T-helper 9 cell (primary cell): ENCODE measurements at places on chromosomes 3 and 15.

DNA sequence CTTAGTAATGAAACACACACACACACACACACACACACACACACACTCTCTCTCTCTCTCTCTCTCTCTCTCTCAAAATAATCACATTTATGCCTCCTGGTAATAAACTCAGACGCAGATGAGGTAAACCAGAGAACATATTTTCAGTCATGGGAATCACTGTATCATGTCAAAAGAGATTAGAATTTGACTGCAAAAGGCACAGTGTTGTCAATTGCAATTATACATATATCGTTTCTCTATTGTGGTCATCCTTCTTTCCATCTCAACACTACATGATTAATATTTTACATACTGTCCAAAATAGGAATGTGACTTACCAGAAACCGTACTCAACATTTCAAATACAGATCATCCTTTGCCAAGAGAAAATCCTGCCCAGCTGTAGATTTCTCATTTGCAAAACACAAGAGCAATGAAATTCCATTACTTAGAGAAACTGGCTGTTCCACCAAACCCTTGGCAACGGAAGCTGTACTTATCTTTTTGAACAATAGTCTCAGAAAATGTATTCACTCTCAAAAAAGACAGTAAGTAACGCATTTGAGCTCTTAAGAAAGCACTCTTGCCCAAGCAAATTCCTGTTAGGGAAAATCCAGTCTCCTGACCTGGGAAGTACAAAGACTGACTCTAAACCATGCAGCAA lies 24.3 kb downstream of the PDZRN3 start:
- no peak for DNase-seq

- DNase-seq, result no peak
These were observed 8.6 kb downstream of the MAP3K13 start for GRCh38 chr3:185371306-185372074.

DNA sequence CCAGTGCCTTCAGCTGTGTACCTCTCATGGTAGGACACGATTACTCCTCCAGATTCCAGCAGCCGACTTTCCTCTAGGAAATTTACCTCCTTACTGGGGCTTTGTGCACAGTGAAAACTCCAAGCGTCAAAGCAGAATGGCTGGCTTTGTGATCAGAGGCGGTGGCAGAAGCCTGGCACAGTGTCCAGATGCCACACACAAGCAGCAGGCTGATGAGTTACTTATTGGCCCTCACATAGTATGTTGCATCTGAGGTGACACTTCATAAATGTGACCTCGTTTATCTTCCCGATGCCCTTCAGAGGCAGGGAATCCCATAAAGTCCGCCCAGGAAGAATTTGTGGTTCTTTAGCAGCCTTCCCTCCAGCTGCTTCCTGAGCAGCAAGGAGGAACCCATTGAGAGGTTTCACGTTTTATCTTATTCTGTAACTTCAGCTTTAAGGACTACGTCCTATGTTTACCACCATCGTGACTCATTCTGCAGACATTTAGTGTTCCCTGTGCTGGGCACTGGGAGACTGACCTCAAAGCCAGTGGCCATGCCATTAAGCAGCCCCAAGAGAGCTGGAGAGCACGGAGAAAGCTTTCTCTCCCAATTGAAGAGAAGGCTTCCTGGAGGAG lies 107.1 kb upstream of the C15orf61 start:
- DNase-seq, result no peak

- DNase-seq, result no peak
These were observed 33.0 kb downstream of the FILIP1L start for GRCh38 chr3:100081311-100081710.

GRCh38 chr3:32596909-32597369 lies 26.3 kb upstream of the DYNC1LI1 start:
- no peak for DNase-seq

DNA sequence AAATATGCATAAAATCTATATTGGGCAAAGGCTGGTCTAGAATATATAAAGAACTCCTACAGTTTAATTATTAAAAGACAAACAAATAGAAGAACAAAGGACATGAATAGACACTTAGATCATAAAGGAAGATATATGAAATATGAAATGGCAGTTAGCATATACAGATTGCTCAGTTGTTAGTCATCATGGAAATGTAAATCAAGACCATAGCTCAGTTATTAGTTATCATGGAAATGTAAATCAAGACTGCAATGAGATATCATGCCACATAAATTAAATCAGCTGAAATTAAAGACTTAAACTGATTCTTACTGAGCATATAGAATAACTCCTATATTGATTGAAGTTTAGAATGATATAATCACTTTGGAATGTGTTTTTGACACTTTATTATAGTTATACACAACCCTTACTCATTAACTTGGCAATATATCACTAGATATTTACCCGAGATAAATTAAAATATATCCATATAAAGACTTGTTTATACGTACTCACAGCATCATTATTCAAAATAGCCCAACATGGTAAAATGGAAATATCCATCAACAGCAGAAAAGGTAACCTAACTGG lies 45.2 kb upstream of the GOLGA8B start:
- no peak for DNase-seq

- DNase-seq, result no peak
These were observed 10.7 kb downstream of the LRTM1 start for GRCh38 chr3:54917174-54917573.

DNA sequence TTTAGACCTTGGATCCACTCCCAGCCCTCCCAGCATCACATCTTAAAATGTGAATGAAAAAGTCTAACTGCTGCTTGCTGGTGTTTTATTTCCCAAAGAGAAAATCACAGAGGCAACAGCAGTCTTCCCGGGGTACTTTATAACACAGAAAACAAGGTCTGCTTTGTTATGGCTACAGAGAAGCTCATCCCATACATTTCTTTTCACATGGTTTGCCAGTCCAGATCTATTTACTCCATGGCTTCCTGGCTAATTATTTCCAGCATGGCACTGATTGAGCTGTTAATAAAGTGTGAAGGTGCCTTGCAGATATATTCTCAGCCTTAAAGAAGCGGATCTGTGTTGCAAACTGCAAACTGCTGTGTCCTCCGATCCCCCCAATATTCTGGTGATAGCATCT lies 466.1 kb upstream of the CFAP20DC start:
- no peak for DNase-seq

- DNase-seq, result no peak
These were observed 193.1 kb downstream of the NR1D2 start for GRCh38 chr3:24137958-24138875.

DNA sequence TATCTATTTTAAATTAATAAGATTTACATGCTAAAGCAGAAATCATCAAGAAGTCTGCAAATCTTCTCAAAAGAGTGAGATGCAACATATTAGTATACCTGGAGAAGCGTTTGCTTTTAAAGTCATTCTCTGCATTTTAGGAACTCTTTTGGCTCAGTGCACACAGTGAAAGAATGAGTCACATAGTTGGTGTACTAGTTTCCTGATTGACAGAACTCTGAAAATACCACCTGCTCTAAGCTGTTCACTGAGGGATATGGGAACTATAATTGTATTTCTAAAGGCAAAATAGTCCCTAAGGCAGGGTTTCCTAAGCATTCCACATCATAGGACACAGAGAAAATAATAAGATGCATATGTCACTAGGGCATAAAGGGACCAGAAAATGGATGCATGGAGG lies 838.5 kb downstream of the DIPK2A start:
- no peak for DNase-seq

- DNase-seq, result peak; percentile 16
These were observed at the start of gene SPRED1 for GRCh38 chr15:38252481-38253350. Gene SPRED1, plus strand, starts transcription at chr15:38252836. Its CDS starts 350 bp downstream, at chr15:38253186.

DNA sequence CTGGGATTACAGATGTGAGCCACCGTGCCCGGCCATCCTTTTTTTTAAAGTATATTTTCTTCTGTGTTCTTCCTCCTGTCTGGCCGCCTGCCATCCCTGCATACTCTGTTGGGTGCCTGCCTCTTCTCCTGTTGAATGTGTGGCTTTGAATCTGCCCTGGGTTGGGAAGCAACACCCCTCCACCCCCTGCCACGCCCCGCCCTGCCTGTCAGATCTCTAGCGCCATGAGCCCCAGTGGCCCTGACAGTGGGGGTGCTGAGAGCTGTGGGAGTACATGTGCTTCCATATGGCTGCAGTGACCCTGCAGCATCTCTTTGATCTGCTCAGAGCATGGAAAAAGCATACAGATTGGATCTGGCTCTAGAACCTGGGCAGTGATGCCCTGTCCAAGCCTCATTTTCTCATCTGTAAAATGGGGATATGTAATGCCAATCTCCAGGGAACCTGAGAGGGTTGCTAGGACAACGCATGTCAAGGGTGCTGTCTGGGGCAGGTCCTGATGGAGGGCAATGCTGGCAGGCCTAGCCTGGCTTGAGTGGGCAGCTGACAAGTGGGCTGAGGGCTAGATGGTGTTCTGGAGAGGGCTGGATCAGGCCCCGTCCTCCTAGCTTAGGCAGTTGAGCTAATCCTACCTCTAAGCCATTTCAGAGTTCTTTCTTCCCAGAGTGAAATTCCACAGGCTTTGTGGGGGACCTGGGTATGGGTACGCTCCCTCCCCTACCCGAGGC lies 23.9 kb downstream of the CCDC13 start:
- DNase-seq, result no peak

DNA sequence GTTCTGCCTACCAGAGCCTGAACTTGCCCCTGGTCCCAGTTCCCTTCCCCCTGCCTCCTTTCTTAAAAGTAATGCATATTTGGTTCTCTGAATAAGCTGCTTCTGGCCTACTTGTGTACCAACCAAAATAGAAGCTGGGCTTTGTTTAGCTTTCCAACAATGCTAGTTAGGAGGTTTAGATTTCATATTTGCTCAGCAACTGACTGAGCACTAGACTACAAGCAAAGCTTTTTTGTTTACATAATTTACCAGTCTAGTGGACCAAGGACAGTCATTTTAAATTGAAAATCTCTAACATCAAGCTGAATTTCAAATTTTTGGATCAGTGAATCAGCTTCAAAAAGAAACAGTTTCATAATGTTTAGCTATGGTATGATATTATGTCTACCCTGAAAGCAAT lies 331.2 kb downstream of the ULK4 start:
- no peak for DNase-seq

DNA sequence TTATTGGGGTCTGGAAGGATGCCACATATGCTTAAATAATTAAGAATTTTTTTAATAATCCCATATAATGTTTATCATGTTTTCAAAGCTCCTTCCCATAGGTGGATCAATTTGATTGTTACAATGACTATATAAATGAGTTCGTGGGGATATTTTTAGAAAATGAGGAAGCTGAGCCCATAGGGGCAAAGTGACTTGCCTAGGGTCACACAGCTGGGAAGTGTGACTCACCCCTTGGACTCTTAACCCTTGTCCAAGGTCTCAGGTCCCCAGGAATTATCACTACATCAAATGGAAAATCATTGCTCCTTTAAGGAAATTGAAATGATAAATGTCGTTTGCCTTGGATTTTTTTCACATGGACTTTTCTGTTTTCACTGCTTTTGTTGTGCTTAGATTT lies 161.2 kb upstream of the RGMA start:
- DNase-seq, result no peak

DNA sequence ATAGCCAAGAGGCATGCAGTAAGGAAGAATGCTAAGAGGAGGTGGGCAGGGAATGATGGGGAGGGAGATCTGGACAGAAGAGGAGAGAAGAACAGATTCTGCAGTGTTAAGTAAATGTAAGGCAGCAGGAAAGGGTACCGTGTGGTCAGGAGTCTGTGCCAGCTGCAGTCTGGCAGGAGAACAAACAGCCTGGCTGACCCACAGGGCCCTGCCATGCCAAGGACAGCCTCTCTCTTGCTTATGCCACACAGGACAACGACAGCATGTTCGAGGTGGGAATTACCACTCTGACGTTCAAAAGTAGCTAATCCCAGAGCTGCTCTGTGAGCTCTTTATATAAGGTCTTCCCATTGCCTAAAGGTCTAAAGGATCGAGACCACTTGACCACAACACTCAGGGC lies 31.3 kb downstream of the DAPK2 start:
- DNase-seq, result no peak

DNA sequence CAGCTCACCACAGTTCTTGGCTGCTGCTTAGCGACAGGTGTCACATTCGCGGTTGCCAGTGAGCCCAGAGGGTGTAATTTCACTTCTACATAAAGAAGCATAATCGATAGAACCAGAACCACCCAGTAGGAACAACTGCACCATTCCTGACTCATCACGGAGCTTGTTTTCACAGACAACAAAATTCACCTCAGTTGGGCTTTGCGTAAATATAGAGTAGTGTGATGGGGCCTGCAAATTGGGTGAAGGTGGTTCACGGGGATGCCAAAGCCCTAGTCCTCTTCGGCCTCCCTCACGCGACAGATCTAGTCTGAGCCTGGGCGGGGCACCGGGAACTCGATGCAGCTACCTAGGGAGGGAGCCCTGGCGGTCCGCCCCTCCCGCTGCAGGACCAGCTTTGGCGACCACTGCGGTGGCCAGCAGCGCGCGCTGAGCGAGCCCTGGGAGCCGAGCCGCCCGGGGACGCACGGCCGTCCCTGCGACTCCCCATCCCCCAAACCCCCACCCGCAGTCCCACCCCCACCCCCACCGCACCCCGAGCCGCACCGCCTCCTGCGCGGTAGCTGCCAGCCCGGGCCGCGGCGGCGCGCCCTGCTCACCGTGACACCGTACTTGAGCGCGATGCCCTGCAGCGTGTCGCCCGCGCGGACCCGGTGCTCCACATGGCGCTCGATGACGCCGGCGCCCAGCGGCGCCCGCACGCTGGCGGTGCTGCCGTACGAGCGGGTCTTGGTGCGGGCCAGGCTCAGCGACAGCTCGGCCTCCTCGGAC lies 519 bp downstream of the LYSMD2 start:
- peak; percentile 42 for DNase-seq

- no peak for DNase-seq
These were observed 214.4 kb downstream of the OCA2 start for GRCh38 chr15:27884726-27885125.

DNA sequence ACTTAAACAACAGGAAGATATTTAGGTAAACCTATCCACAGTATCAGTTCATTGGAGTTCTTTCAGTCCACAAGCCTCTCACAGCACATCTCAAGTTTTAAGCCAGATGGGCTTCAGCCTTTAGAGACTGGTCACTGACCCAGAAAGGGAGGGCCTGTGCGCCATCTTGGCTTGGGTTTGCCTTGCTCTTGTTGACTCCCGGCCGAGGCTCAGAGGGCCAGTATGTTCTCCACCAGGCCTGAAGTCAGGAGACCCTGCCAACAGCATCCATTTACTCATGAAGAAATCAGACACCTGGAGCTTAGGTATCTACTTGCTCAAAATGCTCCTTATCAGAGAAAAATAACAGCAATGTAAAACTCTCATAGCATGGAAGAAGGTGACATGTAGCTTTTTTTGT lies 6.2 kb downstream of the RGMA start:
- no peak for DNase-seq

GRCh38 chr15:31508656-31509055 lies 182.0 kb downstream of the KLF13 start:
- DNase-seq, result no peak
